ENCODE measurements at places on chromosomes 3 and 15.
A peak's percentile ranks its signal among the peaks of the same experiment; 100 is the strongest.

DNA sequence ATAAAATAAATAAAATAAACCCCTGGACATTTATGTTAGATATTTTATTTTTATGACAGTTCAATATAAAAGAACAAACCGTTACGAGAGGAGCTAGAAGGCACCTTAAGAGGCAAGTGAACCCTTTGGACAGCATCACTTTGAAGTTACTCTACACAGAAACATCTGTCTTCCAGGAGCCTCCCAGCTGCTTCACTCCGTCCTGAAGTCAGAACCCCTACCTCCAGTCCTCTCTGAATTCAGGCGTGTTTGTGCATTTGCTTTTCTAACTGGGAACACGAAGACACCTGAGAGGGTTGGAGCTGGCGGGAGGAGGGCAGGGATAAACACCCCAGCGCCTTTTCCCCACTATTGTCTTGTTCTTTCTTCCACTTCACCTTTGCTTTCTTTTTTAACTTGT, 46.2 kb downstream of the CMTM7 start:
- no peak for DNase-seq

- DNase-seq: no peak
Measured at GRCh38 chr3:66934725-66935124, 63.4 kb upstream of the KBTBD8 start.

DNA sequence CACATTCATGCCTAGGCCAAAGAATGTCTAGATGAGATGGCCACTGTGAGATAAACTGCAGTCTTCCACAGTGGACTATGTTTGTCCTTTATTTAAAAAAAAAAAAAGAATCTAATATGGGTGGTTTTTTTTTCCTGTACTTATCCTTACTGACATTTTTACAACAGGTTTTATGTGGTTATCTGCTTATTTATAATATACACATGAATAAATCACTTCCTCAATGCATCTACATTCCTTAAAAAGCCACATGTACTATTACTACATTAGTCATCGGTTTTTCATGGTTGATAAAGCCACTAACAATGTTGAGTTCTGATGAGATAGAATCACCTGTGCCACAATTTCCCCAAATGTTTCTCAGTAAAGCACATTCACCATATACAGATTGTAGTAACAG, 341.3 kb upstream of the THBS1 start:
- DNase-seq: peak; percentile 76

DNA sequence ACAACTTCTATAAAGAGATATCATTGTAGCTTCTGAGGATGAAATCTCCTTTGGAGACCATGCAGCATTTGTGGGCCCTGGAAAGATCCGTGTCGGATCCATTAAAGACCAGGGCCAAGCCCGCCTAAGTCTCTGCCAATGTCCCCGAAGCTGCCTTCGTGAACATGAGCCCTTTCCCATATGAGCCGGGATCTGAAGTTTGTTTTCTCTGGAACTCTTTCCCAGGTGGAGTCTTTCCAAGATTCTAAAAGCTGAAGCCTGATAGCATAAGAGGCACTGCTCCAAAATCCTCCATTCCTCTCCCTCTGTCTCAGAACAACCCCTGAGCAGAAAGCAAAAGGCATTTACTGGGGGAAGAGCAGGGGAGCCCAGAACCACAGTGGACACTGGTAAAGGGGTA, 274.6 kb downstream of the NTRK3 start:
- no peak for DNase-seq

- DNase-seq: no peak
Measured at GRCh38 chr3:13099707-13100106, 26.5 kb upstream of the IQSEC1 start.

- DNase-seq: no peak
Measured at GRCh38 chr3:159902546-159903314, 85.9 kb upstream of the IL12A start.

DNA sequence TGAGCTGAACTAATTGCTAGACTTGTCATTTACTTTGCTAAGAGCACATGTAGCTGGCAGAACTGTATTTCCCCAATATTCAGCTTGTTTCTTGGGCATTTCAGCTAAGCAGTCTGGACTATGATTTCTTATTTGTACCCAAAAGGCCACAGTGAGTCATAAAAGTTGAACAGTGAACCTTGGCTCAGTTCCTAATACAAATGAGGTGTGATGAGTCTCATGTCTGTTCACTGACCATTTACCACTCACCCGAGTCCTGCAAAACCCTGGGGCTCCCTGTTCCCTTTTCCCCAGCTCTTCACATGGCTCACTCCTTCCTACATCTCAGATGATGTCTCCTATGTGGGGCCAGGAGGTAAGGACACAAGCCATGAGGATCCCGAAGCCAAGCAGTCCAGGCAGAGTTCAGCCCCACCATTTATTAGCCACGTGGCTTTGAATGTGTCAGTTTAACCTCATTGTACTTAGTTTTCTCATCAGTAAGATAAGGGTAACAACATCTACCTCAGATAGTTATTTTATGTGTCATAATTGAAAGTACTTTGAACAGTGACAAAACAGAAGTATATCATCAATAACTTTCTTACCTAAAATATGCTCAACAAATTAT, 239.3 kb downstream of the IL5RA start:
- DNase-seq: no peak

DNA sequence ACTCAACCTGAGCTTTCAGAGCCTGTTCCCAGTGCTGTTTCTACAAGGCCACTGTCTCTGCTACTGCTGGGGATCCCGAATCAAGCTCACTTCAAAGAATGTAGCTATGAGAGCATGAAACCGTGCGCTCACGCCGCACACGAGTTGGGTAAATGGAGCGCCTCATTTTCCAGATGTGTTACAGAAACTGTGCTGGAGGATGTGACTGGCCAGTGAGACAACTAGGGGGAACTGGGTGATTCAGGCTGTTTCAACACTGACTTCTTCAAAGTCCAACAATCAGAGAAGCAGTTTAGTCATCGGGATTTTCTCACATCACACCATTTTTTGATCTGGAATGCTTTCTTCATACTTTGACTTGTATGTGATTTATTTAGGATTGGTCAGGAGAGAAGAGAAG, 3.5 kb downstream of the ZNF710 start:
- peak; percentile 93 for DNase-seq

DNA sequence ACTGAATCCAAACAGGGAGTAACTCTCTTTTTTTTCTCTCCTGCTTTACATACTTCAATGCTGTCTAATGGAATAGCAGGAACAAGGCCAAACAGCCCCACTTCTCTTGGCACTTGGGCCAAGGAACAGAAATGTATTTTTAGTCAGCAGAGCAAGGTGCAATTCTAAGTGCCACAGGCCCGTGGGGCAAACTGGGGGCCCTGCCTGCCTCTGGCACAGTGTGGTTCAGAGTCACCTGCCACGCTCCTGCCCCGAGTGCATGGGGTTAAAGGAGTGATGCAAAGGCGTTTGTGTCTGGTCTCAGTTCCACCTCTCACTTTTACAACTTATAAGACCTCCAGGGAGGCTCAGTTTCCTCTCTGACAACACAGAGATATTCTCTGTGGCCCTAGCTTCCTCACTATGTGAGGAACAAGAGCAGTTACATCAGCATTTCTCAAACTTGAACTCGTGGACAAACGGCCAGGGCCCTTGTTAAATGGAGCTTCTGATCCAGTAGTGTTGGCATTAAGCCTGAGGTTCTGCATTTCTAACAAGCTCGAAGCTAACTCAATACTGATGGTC, 51.3 kb downstream of the LRIG1 start:
- no peak for DNase-seq

- no peak for DNase-seq
Measured at GRCh38 chr3:150958683-150959082, 13.8 kb downstream of the CLRN1 start.

- DNase-seq: no peak
Measured at GRCh38 chr3:190780524-190780923, 82.0 kb downstream of the GMNC start.

GRCh38 chr15:83854950-83855707, 201.2 kb downstream of the ADAMTSL3 start:
- no peak for DNase-seq

DNA sequence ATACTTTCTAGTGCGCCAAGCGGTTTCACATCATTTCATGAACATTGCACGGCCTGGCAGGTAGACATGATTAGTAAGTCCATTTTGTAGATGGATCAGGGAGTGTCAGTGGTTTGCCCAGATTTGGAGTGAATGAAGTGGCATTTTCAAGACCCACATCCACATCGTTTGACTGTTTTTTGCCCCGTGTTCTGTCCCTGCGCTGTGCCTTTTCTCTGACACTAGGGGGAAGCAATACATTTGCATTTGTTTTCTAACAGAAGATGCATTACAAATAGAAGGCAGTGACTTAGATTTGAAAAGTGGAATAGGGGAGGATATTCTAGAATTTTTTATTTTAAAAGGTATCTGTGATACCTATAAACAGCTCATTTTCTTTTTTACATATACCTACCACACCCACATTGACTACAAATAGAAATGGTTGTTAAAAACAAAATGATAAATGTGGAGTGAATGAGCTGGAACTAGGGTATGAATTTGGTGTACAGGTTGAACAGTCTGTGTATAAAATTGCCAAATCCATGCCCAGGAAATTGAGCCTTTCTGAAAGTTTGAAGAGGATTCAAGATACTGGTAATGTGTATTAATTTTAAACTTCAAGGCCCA, 98.0 kb downstream of the USP13 start:
- DNase-seq: peak; percentile 22

- no peak for DNase-seq
Measured at GRCh38 chr3:42213417-42213816, 52.6 kb downstream of the CCK start.

DNA sequence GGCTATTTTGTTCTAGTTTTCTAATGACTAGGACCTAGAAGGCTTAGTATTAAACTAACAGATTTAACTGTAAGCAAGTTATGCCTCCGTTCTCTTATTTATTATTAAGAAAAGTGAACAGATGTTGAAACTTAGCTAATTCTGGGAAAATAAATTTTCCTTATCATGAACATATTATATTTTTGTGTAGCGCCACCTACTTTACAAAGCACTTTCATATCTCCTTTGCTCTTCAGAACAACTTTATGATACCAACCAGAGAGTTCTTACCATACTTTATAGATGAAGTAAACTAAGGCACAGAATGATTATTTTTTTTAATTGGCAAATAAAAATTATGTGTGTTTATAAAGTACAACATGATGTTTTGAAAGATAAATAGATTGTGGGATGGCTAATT, 59.4 kb downstream of the NME9 start:
- no peak for DNase-seq

GRCh38 chr15:74390647-74391288, 23.3 kb upstream of the CYP11A1 start:
- DNase-seq: no peak

GRCh38 chr3:145754605-145755289, 406.2 kb downstream of the PLOD2 start:
- DNase-seq: no peak

All from fibroblast of skin of back (primary cell).